ENCODE measurements at places on chromosomes 11 and 22.

DNA sequence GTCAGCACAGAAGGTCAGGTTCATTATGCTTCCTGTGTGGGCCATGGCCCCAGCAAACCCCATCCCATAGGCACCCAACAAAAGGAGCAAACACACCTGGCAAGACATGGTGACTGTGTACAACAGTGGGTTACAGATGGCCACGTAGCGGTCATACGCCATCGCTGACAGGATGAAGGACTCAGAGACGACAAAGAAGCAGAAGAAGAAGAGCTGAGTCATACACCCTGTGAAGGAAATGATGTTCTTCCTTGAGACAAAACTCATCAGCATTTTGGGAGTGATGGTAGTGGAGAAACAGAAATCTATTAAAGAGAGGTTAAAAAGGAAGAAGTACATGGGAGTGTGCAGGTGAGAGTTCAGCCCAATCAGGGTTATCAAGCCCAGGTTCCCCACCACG lies 309 bp downstream of the OR8B12 start:
- DNase-seq: no peak

GRCh38 chr11:11230087-11230486 lies 123.0 kb downstream of the CSNK2A3 start:
- no peak for DNase-seq

- DNase-seq: no peak
Measured at GRCh38 chr11:45848654-45849081, 1.4 kb downstream of the CRY2 start.

DNA sequence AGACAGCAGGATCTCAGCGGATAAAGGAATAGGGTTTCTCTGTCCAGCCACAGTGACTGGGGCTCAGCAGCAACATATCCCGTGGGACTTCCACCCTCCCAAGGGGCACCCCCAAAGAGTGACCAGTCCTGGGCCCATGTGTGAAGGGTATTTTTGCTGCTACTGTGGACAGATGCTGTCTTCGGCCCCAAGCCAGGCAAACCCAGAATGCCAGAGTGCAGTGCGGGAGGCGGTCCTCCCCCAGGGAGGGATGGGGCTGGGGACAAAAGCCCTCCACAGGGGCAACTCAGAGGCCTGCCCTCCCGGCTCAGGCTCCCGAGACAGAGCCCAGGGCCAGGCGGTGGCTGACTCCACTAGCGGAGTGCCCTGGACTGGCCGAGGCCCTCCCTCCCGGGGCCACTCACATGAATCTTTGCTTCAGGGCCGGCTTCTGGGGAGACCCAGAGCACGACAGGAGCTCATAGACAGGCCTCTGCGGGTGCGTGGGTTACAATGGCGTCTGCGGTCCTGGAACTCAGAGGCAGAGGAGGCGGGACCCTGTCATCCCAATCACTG lies 34.7 kb upstream of the WNT7B start:
- DNase-seq: no peak

- DNase-seq: no peak
Measured at GRCh38 chr11:8545698-8546366, 48.2 kb downstream of the STK33 start.

DNA sequence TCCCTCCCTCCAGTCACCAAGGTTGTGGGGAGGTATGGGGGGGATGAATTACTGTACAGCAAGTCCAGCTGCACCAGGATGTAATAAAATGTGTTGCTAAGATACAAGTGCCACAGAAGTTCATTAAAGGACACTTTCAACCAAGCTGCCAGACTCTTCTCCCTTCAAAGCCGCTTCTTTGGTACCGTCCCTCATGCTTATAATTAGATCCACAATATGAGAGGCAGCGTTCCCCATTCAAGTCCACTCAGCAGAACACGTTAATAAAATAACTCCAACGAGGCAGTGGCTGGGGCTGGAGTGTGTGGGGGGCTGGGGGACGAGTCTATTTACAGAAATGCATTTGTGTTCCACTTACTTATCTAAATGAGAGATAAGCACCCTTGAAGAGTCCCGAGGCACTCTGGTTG lies 14.7 kb downstream of the PHF21B start:
- DNase-seq: no peak

DNA sequence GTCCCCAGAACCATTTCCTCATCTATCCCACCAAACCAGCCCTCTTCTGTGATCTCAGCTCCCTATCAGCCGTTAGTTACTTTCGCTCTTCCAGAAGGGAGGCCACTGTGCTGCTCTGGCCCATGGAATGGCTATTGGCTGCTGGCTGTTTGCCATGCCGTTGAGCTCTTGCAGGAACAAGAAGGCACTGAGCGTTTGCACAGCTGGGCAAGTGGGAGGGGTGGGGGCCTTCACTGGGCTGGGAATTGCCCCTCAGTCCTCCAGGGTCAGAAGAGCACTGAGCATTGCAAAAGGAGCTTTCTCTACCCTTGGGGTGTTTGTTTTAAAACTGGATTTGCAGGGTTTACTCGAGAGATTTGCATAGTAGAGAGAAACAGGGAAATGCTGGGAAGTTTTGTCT lies 129.0 kb upstream of the PARVA start:
- peak; percentile 24 for DNase-seq

GRCh38 chr22:39616781-39617180 lies 46.2 kb downstream of the CACNA1I start:
- no peak for DNase-seq

All from lung microvascular endothelial cell (primary cell).